ENCODE measurements at places on chromosomes 1 and 21.

GRCh38 chr1:87325982-87326738 is 2.5 kb upstream of the LMO4 start:
- no peak for DNase-seq

DNA sequence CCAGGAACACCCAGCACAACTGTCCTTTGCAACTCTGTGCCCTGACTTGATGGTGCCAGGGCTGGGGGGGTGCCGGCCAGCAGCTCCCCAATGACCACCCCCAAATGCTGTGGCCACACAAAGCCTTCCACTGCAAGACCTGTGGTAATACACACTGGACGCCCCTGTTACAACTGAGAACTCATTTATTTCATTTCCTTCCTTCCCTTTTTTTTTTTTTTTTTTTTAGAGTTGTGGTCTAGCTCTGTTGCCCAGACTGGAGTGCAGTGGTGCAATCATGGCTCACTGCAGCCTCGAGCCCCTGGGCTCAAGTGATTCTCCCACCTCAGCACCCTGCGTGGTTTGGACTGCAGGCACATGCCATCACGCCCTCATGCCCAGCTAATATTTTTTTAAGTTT is 25.2 kb downstream of the TP73 start:
- DNase-seq, result no peak

DNA sequence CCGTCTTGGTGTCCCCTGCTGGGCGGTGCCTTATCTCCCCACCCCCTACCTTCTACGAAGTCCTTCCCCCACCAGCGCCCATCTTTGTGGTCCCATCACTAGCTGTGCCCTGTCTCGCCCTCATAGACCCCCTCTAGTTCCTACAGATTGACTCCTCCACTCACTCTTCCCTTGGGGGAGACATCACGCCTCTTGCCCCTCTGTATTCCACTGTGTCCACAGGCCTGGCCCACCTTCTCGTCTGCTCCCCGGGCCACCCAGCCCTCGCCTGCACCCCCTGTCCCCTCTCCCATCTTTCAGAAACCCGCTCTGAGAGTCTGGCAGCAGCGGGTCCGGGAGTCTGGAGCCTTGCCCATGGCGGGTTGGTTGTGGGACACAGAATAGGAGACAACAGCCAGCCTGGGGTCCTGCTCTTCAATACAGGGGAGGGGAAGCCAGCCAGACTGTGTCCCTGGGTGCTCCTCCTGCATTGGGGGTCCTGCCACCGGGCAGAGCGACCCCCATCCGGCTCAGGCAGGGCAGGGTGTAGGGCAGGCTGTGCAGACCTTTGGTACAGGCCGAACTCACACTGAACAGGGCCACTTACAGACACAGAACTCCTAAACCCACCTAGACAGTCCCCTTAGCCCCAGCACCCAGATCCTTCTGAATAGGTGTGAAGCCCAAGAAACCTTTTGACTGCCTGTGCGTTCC is 1.1 kb downstream of the RNF187 start:
- no peak for DNase-seq

GRCh38 chr1:29417971-29418370 is 181.6 kb downstream of the PTPRU start:
- DNase-seq, result no peak

DNA sequence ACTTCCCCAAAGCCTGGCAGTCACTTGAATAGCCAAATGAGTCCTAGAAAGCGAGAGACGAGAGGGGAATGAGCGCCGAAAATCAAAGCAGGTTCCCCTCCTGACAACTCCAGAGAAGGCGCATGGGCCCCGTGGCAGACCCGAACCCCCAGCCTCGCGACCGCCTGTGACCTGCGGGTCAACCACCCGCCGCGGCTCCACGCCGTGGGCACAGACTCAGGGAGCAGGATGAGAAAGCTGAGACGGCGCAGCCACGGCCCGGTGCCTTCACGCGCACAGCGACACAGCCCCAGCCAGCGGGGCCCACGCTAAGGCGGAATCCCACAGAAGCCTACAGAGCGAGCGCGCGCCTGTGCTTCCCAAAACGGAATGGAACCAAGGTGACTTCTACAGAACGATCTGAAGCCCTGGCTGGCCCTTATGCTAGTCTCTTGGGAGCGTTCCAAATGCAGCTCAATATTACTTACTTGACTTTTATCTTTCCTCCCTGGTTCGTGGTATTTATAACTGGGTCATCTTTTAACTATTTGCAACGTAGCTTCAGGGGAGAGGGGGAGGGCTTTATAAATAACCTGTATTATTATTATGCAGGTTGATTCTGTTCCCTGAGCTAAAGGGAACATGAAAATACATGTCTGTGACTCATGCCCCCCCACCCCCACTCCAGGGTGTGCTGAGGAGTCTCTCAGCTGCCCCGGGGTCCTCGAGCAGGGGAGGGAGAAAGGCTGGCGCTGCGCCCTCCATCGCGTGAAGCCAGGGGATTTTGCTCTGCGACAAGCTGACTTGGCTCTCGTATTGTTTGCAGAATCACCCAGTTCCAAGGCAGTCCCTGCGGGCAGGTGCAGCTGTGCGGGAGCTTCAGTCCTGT is 1.7 kb downstream of the TSPEAR start:
- peak; percentile 54 for DNase-seq

DNA sequence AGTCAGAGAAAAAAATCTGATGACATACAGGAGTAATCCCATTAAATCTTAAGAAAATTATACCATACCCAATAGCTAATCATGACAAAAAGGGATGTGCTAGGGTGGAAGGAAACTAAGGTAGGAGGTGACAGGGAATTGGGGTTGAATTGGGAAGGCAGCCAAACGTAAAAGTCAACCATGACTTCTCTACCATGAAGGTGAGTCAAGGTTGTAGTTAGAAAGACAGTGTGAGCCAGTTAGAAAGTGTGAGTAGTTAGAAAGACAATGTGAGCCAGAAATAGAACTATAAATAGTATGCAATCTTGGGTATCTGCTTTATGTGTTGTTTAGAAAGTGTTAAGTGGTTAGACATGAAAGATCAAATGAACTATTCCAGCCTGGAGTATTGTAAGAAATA is 556.8 kb downstream of the AGBL4 start:
- no peak for DNase-seq

GRCh38 chr1:156401681-156402081 is 32.7 kb downstream of the RHBG start:
- DNase-seq, result no peak

DNA sequence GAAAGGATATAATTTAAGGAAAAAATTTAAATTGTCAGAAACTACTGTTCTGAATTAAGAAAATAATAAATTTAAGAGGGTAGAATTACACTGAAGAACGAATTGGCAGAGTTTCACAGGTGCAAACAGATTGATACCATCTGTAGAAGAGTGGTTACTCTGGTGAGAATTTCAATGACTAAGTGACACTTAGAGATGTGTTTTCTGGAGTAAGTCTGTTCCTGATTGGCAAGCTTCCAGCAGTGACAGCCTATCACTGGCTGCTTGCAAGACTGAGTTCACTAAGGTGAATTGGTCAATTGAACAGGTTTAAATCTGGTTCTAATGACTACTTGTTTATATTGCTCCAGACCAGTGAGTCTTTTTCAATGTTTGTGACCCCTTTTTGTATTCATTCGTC is 838.2 kb upstream of the RGS18 start:
- DNase-seq, result no peak

- no peak for DNase-seq
These were observed 10.0 kb downstream of the TTF2 start for GRCh38 chr1:117070124-117070523.

GRCh38 chr1:7109901-7110300 is 324.6 kb downstream of the CAMTA1 start:
- no peak for DNase-seq

GRCh38 chr1:159900755-159901360 is 893 bp upstream of the CFAP45 start:
- no peak for DNase-seq

GRCh38 chr1:42806593-42806992 is 10.3 kb upstream of the ERMAP start:
- DNase-seq, result no peak

DNA sequence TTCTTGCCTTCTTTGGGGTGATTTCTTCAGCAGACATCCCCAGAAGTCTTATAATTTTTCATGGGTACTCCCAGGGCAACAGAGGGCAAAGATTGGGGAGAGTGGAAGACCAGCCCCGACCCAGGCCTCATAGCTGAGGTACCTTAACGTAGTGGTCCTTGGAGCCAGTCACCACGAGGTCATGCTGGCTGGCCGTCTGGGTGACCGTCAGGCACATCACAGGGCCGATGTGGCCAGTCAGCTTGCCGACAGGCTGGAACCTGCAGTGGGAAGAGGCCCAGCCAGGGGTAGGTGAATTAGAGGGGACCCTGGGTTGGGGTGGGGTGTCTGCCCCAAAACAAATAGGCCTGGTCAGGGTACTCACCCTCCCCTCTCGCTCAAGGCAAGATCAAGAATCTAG is 46.9 kb downstream of the KIF21B start:
- DNase-seq, result no peak

GRCh38 chr21:37869661-37870060 is 46.6 kb downstream of the KCNJ6 start:
- DNase-seq, result no peak

GRCh38 chr1:228793032-228793431 is 57.8 kb downstream of the RHOU start:
- DNase-seq, result no peak

GRCh38 chr1:8281843-8282509 is 35.9 kb upstream of the SLC45A1 start:
- no peak for DNase-seq

DNA sequence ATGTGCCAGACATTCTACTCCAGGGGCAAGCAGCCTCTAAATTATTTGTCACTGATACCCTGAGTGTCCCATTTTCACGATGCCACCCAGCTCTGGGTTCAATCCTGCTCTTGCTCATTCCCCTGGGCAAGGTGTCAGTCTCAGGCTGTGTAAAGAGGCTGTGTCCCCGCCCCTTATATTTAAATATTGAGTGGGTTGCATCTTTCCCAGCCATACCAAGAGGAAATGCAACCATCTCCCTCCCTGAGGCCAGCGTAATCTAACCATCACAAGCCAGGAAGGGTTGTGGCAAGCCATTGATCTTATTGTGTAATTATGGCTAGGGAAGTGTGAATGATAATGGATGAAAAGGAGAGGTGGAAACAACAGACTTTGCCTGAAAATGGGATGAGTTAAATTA is 54.7 kb upstream of the CLDN14 start:
- no peak for DNase-seq

DNA sequence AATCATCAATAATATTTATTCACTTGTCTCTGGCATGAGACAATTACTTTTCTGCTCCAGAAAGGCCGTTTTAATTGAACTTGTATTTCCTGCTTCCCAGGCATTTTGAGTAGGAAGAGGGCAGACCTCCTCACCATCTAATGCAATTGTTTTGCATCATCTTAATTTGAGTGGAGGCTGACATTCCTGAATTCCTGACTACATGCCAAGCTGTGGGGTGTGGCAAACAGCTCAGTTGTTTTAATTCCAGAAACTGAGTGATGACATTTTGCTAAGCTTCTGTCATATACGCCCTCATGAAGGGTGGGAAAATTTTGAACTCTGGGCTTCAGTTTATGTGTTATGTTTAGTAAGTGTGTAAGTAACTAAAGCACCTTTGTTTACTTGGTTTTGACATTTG is 125.4 kb upstream of the USP25 start:
- no peak for DNase-seq

GRCh38 chr1:33130297-33130696 is 49.3 kb downstream of the AZIN2 start:
- peak; percentile 56 for DNase-seq

- no peak for DNase-seq
These were observed 75.9 kb downstream of the RAP1GAP start for GRCh38 chr1:21593231-21593630.

DNA sequence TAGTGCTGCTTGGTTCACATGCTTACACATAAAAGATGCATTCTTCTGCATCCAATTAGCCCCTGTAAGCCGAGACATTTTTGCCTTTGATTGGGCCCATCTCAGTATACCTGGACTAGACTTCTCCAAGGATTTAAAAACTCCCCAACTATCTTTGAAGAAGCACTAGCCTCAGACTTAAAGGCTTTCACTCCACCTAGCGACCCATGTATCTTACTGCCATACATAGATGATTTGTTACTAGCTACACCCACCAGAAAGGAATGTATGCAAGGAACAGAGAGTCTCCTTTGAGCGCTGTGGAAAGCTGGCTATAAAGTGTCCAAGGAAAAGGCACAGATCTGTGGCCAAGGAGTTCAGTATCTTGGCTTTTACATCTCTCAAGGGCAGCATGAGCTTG is 91.7 kb downstream of the LIPI start:
- no peak for DNase-seq

GRCh38 chr1:9347095-9347850 is 54.6 kb downstream of the SPSB1 start:
- DNase-seq, result no peak

DNA sequence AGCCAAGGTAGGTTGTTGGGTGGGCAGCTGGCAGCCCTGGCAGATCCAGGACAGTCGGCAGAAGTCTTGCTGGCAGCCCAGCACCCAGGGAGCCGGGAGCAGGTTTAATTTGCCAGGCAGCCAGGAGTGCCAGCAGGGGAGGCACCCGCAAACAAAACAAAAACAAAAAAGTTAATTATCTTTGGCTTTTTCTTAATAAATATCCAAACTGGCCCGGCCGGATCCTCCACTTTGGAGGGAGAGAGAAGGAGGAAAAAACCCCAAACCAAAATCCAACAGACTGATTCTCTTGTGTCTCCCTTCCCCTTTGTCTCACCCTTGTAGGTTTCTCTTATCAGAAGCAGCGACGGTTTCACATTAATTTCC is 97.0 kb downstream of the CASZ1 start:
- DNase-seq, result no peak

DNA sequence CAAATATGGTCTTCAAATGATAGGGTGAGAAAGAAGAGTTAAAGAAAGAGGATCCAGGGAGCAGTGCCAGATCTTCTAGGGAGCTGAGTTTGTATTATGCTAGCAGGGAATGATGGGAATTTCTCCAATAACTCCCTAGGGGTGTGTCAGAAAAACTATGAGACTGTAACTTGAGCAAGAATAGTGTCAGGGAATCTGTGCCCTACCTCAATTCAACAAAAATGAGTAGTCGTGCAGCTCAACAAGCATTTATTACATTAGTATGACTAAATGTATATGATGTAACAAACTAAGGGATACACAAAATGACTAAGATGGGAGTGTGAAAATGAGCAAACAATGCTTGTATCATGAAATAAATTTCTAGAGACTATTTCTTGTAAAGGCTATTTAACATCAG is 24.2 kb downstream of the SPAG17 start:
- no peak for DNase-seq

- no peak for DNase-seq
These were observed 206.8 kb upstream of the TMEM51 start for GRCh38 chr1:14946684-14947238.

GRCh38 chr1:211320980-211321379 is 5.7 kb upstream of the TRAF5 start:
- DNase-seq, result no peak

DNA sequence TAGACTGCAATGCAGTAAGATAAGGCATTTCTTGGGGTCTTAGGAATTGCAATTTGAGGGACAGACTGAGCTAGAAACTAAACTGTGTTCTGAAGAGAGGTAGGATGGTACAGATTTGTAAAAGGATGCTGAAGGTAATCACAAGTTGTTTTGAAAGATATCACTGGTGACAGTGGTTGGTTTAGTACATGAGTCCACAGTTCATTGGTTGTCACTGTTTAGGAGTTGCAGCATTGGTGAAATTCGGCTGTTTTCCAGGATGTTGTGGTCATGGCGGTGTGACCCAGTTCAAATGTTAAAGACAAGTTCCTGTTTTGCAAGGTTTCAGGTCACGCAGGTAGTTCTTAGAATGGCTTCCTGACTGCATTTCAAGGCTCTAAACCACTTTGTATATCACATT is 292.8 kb upstream of the B3GALT2 start:
- DNase-seq, result no peak

GRCh38 chr21:32297449-32297848 is 1.2 kb upstream of the MRAP start:
- no peak for DNase-seq

Measured in activated CD8-positive, alpha-beta memory T cell treated with anti-CD3 and anti-CD28 coated beads, Interleukin-2, amount 50 U/mL, for 48 hours (primary cell).